ENCODE measurements at places on chromosomes 7 and 10.

- DNase-seq: no peak
Measured at GRCh38 chr10:21495002-21495751, 30.3 kb downstream of the SKIDA1 start.

DNA sequence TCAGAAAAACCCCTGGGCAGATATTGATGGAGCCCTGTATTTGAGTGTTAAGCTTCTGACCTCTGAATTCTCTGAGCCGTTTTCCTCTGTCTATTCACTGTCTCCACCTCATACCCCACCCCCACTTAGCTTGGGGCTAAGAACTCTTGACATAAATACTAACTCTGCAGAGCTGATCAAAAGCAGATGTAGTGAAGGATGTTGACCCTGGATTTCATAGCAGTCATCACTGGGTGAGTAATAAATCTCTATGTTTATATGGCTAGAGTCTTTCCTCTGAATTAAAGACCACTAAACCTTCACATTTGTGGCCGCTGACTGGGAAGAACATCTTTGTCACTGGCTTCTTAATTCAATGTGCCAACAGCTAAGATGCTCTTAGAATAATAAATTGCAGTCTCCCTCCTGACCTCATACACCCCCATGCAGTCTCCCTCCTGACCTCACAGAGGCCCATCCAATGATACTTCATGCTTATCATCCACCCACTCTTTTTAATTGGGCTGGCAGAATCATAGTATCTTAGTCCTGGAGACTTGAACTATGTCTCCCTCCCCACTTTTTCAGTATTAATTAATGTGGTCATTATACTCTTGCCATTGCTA lies 78.0 kb upstream of the MACROH2A2 start:
- no peak for DNase-seq

GRCh38 chr7:98878365-98879197 lies at the start of gene TRRAP:
Gene TRRAP, plus strand, starts transcription at chr7:98878532. Its CDS starts 2,619 bp downstream, at chr7:98881151.
- DNase-seq: peak; percentile 83

- DNase-seq: no peak
Measured at GRCh38 chr7:50953820-50954219, 171.1 kb upstream of the GRB10 start.

DNA sequence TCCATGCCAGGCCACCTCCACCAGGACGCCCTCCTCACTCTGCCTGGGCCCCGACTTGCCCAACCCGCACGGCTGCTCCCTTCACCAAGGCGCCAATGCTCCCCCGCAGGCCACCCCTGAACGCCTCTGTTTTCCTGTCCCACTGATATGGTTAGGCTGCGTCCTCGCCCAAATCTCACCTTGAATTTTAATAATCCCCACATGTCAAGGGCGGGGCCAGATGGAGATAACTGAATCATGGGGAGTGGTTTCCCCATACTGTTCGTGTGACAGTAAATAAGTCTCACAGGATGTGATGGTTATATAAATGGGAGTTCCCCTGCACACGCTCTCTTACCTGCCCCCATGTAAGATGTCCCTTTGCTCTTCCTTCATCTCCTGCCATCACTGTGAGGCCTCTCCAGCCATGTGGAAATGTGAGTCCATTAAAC lies 29.8 kb downstream of the RSU1 start:
- DNase-seq: peak; percentile 71

- DNase-seq: no peak
Measured at GRCh38 chr7:16711730-16712129, 41.8 kb upstream of the TSPAN13 start.

- no peak for DNase-seq
Measured at GRCh38 chr10:47295411-47295810, 4.6 kb upstream of the GDF10 start.

GRCh38 chr10:65346466-65346865 lies 1579.4 kb upstream of the LRRTM3 start:
- no peak for DNase-seq

DNA sequence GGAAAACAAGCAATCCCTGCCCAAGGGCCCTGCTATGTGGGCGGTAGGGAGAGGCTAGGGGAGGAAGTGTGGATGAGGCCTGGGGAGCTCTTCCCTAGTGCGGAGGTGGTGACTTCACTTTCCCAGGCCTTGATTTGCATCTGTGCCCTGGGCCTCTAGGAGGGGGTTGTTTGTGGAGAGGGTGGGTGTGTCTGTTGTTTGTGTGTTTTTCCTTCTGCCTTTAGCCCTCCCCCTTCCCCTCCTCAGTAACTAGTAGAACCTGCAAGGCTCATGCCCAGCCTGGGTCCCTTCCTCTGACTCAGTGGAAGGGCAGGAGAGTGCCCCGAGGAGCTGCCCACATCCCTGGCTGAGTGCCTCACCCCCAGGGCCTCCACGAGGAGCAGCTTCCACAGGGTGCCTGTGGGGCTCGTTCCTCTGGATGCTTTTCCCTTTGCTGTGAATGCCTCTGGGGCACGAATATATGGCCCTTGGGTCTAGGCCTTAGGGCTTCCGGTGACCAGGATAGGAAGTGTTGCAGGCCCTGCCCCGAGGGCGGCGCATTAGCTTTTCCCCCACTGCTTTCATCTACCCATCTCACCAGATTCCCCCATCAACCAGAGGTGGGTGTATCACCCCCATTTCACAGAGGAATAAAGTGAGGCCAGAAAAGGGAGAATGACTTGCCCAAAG lies 89.4 kb upstream of the DUSP5 start:
- no peak for DNase-seq

DNA sequence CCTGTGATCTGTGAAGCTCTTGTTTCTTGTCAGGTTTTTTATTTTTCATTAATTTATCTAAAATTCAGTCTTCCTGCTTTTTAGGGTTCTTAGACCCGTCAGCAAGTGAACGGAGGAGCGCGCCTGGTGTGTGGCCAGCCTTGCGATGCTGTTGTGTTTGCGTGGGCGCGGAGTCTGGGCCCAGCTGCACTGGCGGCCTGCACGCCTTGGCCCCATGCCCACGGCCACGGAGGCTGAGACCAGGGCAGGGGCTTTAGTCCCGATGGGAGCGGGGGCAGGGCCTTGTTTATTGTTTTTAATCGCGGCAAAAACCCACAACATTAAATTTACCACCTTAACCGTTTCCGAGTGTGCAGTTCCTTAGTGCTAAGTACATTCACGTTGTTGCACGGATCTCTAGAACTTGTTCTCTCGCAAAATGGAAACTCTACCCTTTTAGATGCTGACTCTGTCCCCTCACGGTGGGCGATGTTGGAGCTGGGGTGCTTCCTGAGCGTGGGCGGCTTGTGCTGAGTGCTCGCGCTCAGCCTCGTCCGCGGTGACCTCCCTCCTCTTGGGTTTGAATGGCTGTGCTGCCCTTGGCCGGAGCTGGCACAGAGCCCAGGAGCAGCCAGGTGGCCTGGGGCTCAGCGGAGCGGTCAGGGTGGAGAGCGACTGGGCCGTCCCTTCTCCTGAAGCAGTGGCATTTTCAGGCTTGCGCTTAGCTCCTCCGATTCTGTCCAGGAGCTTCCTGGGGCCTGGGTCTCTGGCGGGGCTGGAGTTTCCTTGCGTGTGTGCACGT lies 69.1 kb downstream of the INPP5A start:
- DNase-seq: no peak

GRCh38 chr10:77490534-77491314 lies 146.9 kb downstream of the KCNMA1 start:
- no peak for DNase-seq

DNA sequence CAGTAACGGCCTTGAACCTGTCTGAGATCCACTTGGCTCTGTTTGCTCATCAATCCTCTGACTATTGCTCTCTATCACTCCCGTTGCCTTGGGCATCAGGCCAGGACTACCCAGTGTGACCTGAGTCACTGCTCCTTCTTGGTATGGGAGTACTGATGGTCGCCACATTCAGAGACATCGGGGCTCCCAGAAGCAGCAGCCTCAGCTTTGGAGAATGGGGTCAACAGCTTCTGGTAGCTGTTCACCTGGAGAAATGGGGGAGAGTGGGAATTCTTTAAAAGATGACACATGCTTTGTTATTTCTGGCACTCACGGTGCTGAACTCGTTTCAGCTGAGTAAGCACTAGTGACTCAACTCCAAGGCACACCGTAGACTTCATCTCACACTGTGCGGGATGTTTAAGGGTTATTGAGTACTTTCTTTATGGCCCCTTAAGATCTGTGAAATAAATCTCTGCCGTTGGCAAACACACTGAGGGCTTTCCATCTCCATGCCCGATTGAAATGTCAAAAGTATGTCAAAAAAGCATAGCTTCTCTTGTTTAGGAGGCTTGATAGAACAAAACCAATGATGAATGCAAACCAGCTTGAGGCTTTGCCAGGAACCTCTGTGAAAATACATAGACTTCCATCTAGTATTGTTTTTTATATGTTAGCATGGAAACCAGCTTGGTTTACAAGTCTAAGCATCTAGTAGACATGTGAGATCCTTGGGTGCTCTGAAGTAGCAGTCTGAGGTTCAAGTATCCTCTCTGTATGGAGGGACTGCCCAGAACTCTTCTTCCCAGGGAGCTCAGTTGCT lies 333.1 kb downstream of the CXCL12 start:
- no peak for DNase-seq

DNA sequence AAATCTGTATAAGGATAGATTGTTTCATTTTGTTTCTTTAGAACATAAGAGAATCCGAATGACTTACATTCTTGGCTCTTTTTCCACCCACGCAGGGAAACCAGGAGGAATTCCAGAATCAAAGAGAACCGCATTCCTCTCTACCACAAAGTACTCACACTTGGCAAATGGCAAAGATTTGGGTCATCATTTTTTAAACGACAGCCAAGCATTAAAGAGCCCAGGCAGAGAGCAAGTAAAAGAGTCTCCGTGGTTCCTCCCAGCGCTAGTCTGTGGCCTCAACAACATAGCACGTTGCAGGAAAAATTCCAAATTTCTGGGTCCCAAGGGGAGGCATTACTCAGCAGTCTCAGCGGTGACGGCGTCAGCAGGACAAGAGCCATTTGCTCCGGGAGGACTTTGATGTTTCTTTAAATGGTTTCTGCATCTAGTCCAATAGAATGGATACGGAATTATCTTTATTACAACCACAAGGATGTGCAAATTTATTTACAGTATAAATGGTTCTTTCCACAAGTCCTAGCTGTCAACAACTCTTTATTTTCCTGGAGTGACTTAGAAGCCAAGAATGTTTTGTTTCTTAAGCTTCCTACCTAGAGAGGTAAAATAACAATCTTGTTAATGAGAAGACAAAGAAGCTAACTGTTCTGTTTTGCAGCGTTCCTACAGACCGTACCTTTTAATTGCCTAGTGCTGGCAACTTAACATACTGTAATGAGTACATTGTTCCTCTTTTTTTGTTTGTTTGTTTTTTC lies 232.5 kb downstream of the SKIDA1 start:
- DNase-seq: no peak

GRCh38 chr10:105675333-105675732 lies 1034.2 kb downstream of the SORCS3 start:
- DNase-seq: no peak

DNA sequence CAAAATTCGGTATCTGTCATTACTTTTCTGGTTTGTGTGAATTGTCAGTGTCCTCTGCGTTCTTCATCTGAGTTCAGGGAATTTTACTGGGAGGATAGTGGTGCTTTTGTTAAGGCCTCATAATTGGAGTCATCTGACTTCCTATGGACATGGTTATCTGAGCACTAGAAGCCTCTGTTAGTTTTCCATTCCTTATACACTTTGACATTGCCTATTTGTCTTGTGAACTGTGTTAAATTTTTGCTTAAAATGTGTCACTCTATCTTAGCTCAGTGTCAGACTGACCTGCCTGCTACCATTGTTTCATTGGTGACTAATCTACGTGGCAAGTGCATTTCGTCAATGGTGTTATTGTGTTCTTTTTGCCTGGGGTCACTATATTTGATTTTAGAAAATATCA lies 253.3 kb downstream of the SEMA3A start:
- no peak for DNase-seq

GRCh38 chr7:85322252-85322651 lies 135.4 kb upstream of the SEMA3D start:
- no peak for DNase-seq

GRCh38 chr7:13742126-13742525 lies 247.3 kb downstream of the ETV1 start:
- DNase-seq: no peak

DNA sequence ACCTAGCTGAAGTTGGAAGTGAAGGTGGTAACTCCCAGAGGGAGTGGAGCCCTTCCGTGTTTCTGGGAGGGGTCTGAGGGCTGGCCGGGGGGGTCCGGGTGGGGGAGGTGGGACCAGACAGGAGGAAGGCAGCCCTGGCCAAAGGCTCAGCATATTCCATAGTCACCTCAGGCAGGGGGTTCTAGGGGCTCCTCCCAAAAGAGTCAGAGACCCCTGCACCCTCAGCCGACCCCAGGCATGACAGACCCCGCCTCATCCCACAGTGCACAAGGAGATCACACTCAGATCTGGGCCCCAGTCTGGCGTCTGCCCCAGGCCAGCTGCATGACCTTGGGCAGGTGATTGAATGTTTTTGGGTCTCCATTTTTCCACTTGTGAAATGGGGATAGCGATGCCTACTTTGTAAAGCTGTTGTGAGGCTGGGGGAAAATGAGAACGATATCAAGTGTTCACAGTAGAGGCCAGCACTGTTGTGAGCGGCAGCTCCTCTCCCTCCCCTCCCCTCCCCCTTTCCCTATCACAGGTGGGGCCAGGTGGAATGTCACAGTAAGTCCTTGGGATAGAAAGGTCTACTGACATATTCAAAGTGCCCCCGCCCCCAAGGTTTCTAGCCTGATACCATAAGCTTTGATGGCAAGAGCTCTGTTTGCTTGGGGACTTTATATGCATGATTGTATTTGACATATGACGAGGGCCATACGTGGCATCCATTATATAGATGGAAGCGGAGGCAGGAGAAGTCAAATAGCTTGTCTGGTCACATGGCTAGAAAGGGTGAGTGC lies 33.3 kb downstream of the DNAJB12 start:
- peak; percentile 50 for DNase-seq

GRCh38 chr10:119177708-119178371 lies 772 bp downstream of the PRDX3 start:
- DNase-seq: peak; percentile 62

- DNase-seq: no peak
Measured at GRCh38 chr7:69790977-69791724, 192.9 kb downstream of the AUTS2 start.

GRCh38 chr10:59106441-59106840 lies 70.0 kb upstream of the PHYHIPL start:
- no peak for DNase-seq

GRCh38 chr7:123748171-123748733 lies 551 bp downstream of the WASL start:
- peak; percentile 36 for DNase-seq

GRCh38 chr10:4512671-4513240 lies 313.3 kb upstream of the AKR1E2 start:
- DNase-seq: no peak

DNA sequence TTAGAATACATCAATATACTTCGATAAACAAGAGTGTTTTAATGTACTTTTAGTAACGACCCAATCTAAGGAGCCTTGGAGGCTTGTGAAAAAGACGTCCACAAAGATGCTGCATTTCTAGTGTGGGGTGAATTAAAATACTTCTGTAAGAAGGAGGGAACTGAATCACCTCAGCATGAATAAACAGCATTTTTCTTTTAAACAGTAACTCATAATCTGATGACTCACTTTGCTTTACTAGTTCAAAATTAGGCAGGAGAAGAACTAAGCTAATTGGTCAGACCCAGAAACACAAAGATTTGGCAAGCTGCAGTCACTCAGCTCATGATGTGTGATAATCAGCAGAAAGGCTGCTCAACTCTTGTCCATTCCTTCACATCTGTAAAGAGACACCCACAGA lies 24.2 kb downstream of the NCOA4 start:
- DNase-seq: no peak

GRCh38 chr7:95730493-95731280 lies 41.7 kb upstream of the DYNC1I1 start:
- DNase-seq: no peak
